Astrocyte of the hippocampus (primary cell): ENCODE measurements at places on chromosomes 4 and X.

GRCh38 chr4:43337707-43338106 lies 445.2 kb downstream of the GRXCR1 start:
- peak; percentile 24 for DNase-seq

DNA sequence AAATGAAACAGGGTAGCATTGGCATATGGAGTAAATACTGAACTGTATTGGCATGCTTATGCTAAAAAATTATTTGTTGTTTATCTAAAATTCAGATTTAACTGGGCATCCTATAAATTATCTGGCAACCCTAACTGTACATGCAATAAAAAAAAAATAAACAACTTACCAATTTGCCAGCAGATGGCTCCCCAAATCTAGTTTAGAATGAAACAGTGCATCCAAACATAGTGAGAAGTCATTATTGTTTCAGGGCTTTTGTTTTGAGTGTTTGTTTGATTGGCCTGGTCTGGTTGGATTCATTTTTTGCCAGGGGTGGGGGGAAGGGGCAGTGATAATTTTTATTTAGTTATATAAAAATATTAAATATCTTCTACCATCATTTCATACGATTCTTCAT lies 12.8 kb upstream of the NSUN7 start:
- peak; percentile 48 for DNase-seq

DNA sequence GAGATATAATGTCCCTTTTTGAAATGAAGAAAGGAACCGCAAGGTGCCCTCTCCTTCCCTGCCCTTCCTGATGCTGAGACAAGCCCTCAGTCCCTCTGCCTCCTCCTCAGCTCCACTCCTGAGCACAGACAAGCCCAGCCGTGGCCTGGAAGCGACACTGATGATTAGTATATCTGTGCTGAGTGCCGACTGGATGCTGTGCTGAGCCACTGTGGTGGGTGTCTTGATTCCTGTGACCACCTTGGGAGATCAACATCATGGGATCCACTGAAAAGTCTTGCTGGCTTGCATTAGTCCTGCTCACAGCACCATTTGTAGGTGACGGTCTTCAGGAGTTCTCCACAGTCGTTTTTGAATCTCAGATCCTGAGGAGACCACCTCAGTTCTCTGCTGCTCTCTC lies 59.5 kb upstream of the HGFAC start:
- no peak for DNase-seq

- no peak for DNase-seq
These were observed 79.7 kb upstream of the EDNRA start for GRCh38 chr4:147401221-147401620.

DNA sequence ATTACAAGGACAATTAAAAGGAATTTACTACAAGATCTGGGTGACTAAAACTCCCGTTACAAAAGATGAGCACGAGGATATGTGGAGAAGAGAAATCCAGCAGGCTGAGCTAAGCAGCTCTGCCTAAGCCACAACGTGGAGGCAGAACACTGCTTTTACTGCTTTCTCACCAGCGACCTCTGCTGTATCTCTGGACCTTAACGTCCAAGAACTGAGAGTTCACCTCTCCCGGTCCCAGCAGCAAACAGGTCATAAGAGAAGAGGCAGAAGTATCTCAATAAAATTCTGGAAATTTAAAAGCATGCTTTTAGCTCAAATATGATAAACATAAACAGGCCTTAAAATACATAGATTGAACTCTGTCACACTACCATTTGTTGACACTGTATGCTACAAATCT lies 81.0 kb downstream of the ADGRA3 start:
- DNase-seq: peak; percentile 69

- DNase-seq: no peak
These were observed 77.5 kb downstream of the ENOX2 start for GRCh38 chrX:130825525-130825924.

DNA sequence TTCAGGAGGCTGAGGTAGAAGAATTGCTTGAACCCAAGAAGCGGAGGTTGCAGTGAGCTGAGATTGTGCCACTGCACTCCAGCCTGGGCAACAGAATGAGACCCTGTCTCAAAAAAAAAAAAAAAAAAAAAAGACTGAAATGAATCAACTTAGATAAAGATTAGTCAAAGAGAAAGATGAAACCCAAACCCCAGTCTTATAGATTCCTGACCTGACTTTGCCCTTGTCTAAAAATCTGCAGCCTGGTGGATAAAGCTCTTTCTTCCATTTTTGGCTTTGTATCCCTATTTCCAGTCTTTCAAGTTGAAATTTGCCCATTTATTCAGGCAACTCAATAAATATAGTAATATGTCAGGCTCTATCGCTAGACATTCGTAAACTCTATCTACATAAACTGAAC lies 39.3 kb upstream of the SPINK2 start:
- DNase-seq: no peak

GRCh38 chrX:129125122-129125914 lies 398.0 kb downstream of the SMARCA1 start:
- no peak for DNase-seq

GRCh38 chr4:168629566-168629965 lies 132.7 kb downstream of the PALLD start:
- no peak for DNase-seq

GRCh38 chr4:87783781-87784180 lies 15.6 kb upstream of the IBSP start:
- DNase-seq: peak; percentile 30

GRCh38 chr4:115110191-115111181 lies 2.9 kb downstream of the NDST4 start:
- peak; percentile 14 for DNase-seq

- DNase-seq: no peak
These were observed 1.8 kb upstream of the ARHGEF38 start for GRCh38 chr4:105550641-105551040.

DNA sequence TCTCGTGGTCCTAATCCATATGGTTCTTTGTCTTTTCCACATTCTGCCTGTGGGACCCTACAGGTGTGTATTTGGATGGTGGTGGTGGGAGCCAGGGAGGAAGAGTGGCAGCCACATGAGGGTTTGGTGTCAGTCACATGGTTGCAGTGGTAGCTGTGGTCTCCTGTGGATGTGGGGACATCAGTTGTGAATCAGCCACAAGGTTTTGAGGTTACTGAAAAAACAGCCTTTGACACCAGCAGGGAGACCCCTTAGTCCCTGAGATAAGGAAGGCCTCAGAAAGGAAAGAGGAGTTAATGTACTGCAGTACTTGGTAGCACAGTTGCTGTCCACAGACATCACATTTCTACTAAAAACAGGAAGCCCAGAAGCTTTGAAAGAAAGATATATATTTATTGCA lies 15.8 kb upstream of the GAGE10 start:
- DNase-seq: no peak

- peak; percentile 5 for DNase-seq
These were observed 344.0 kb upstream of the EPHA5 start for GRCh38 chr4:66014146-66014765.

GRCh38 chrX:44906542-44906941 lies 33.6 kb downstream of the KDM6A start:
- DNase-seq: no peak

GRCh38 chr4:99506781-99507180 lies 4.0 kb upstream of the C4orf17 start:
- no peak for DNase-seq

DNA sequence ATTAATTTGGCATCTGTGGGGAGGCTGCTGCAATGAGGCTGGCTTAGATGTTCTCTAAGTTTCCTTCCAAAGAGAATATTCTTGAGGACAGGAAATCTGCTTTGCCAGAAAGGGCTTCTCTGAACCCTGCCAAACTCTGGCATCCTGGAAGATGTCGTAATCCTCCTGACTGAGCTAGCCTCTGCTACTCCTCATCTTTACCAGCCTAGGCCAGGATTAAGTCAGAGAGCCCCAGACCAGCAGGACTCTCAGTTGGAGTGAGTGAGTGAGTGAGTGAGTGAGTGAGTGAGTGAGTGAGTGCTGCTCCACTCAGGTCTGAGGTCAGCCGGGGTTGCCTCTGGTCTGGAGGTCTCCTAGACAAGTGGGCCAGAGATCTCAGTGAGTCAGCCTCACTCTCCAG lies 104.9 kb upstream of the SOD3 start:
- no peak for DNase-seq

DNA sequence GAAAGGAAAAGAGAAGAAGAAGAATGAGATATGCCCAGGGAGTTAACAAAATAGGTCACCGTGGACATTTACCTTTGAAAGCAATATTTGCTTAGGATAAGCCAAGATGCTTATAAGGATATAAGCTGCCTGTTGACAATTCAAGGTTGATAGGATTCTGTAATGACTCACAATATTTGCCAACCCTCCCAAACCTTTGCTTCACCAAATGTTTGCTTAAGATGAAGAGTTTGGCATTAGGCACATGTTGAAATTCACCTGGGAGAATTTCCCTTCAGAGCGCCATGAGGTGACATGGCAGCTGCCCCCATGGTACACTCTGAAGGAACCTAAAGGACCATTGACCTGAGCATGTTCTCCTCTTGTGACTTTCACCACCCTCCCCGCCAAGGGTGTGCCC lies 4.6 kb downstream of the PALLD start:
- no peak for DNase-seq

DNA sequence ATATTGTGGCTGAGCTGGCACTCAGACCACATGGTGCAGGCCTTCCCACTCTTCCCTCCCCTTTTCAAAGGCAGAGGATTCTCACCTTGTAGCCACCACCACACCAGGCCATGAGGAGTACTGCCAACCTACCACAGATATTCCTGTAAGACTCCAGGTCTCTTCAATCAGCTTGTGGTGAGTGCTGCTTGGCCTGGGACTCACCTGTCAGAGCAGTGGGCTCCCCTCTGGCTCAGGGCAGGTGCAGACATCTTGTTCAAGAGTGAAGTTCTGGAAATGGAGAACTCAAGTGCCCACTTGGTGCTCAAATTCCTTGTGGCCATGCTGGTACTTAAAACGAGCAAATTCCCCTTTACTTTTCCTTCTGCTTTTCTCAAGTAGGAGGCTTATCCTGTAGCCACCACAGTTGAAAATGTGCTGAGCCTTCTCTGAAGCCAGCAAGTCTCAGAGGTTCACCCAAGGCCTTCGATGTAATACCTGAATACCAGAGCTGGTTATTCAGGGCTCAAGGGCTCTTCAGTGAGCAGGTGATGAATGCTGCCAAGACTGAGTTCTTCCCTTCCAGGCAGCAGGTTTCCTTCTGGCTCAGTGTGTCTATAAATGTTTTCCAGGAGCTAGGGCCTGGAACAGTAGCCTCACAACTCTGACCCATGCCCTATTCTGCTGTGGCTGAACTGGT lies 212.9 kb downstream of the TEX13C start:
- no peak for DNase-seq

- peak; percentile 12 for DNase-seq
These were observed 680.3 kb upstream of the DIAPH2 start for GRCh38 chrX:96004386-96004785.

DNA sequence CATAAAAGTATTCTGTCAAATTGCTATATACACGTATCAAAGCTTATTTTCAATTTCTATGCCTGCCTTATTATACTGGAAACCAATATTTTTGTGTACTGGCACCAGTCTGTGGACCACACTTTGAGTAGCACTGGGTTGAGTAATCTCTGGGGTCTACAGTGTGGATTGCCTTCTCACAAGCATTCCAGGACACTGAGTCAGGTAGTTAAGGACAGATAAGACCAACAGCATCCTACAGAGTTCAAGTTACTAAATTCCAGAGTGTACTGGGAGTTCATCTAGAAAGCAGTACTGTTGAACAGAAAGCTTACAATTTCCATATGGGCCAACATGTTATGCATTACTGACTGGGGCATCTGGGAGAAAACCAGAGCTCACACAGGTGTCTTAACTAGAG lies 61.8 kb downstream of the VMA21 start:
- peak; percentile 61 for DNase-seq

DNA sequence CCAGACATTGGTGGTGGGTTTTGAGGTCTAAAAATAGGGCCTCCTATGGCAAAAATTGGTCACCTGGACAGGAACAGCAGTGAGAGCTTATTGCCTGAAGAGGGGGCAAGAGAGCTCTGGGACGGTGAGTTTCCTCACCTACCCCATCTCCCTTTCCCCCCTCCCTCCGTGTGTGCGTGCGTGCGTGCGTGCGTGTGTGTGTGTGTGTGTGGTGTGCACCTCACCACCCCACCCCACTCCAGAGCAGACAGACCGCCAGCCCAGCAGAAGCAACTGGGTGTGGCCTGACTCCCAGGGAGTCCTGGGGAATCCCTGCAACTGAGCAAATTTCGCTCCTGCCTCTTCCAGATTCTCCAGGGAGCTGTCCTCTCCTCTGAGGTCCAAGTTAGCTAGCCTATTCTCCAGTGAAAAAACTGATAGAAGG lies 44.7 kb downstream of the PRPS1 start:
- DNase-seq: peak; percentile 80

DNA sequence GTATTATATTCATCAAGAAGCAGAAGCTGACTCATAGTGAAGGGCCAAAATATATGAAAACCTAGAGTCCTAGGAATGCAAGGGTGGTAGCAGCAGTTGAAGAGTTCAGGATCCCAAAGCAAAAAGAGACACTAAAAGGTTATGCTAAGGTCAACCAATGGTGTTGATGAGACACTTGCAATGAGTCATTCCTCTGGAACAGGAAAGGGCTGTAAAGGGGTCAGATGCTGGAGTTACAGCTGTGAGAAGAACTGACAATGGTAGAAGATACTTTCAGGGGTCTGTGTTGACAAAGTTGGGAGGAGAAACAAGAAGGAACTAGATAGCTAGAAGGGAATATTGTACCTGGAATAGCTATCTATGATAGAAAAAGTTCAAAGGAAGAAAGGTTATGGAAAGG lies 47.5 kb downstream of the ZGRF1 start:
- DNase-seq: peak; percentile 4

GRCh38 chrX:38357747-38358673 lies 5.6 kb downstream of the OTC start:
- DNase-seq: no peak

GRCh38 chr4:54403700-54404453 lies 174.8 kb downstream of the PDGFRA start:
- DNase-seq: no peak

GRCh38 chr4:3031357-3032082 lies 42.8 kb downstream of the HTT-AS start:
- DNase-seq: no peak

DNA sequence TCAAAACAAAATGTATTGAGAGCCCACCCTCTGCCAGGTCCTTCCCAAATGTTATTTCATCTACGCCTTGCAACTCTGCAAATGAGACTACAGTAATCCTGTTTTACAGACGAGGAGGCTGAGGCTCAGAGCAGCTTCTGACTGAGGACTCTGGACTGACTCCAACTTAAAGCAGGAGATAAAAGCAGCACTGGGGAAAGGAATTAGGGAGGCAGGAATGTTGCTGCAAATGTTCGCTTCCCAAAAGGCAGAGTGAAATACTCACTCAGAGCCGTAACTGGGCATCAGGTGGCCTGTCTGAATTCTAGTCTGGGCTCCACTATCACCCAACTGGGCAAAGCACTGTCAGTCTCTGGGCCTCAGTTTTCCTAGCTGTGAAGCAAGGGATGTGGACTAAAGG lies 94.7 kb upstream of the SRD5A3 start:
- DNase-seq: peak; percentile 38

DNA sequence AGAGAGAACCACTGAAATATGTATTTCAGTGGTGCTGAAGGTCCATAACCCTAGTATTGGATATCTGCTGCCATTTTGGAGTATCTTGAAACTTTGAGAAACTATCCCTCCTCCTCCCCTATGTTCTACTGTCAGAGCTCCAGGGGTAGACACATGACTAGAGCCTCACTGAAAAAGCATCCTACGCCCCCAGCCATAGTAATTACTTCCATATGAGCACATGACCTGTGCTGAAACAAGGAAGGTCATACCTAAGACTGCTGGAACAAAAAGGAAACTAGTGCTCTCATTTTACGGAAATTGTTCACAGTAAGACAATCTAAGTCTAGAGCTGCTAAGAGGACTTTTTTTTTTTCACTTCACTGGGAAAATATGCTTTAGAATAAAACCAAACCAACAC lies 42.0 kb upstream of the MAPK10 start:
- no peak for DNase-seq
